ENCODE measurements at places on chromosomes 1 and 21.

DNA sequence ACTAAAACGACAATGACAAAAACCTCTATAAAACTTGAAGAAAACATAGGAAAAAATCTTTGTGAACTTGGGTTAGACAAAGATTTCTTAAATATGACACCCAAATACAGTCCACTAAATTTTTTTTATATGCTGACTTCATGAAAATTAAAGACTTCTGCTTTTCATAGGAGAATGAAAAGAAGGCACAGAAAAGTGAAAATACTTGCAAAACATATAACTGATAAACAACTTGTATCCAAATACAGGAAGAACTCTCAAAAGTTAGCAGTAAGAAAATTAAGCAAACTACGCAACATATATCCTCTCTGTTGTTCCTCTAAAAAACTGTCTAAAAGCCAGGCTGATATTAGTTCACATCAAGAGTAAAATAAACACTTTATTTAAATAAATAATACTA is 53.6 kb downstream of the KIFAP3 start:
- DNase-seq, result no peak

DNA sequence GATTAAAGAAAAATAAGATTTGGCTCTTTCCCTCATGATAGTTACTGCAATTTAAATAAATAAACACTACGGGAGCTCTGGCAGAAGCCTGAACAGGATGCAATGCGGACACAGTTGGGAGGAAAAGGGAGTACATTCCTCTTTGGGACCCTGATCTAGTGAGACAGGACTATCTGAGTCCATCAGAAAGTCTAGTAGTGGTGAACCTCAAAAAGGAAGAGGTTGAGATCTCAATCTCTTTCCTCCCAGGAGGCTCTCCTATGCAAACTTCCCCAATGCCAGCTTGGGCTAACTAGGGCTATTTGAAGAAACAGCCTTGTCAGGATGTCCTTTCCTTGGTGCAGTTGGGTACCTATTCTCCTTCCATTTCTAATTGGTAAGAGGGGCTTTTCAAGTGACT is 4.9 kb upstream of the ABCD3 start:
- no peak for DNase-seq

GRCh38 chr1:109011335-109011734 is 30.6 kb downstream of the WDR47 start:
- no peak for DNase-seq

GRCh38 chr1:90143591-90143990 is 148.7 kb downstream of the ZNF326 start:
- no peak for DNase-seq

DNA sequence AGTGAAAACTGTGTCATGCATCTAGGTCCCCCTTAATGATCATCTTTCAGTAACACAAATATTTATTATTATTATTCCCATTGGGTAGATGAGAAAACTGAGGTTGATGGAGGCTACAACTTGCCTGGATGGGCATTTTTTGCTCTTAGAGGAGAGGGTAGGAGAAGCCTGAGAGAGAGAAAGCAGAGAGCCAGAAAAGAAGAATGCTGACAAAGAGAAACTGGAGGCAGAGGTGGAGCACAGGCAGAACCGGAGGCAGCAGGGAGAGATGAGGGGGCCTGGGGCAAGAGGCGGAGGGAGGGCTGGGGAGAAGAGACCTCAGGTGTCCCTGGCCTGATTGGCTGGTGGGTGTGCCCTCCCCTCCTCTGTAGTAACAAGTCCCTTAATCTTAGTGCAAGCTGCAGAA is 4.1 kb downstream of the BLACAT1 start:
- DNase-seq, result no peak

- no peak for DNase-seq
Observed at GRCh38 chr1:107436552-107437241, 295.9 kb downstream of the NTNG1 start.

DNA sequence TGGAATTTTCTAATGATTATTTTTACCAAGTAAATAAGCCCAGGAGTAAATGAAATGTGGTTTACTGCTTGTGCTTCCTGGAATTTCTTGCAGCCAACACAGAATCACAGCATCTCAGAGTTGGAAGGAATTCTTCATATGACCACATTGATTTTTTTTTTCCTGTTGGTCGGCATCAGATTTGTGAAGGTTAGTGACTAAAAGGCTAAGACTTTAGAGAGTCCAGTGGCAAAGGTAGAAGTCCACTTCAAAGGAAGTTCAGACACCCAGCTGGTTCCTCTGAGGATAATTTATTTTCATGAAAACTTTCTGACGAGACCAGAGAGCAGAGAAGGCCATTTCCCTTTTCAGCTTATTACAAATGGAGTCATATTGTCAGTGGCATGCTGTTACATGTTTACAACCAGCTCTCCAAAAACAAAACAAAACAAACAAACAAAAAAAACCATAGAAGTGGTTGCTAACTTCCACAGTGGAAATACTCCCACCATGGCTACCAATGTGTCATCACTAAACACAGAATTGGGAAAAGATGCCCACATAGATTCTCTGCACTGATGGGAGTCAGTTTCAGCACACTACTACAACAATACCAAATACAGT is 77.2 kb upstream of the CDC42BPA start:
- no peak for DNase-seq

DNA sequence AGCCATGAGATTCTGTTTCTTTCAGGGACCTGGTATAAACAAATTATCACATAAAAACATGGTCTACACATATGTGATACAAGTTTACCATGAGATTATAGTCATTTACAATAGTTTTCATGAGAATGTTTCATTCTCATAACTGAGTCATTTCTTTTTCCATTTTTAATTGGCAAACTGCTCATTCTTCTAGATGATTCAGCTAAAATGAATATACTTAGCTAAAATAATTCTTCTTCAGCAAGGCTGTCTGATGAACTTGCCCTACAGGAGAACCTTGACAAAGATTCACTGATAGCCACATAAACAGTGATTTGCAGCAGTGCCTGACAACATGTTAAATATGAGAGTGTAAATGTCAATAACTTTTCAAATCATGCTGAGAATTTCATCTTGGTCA is 253.2 kb downstream of the FMN2 start:
- no peak for DNase-seq

DNA sequence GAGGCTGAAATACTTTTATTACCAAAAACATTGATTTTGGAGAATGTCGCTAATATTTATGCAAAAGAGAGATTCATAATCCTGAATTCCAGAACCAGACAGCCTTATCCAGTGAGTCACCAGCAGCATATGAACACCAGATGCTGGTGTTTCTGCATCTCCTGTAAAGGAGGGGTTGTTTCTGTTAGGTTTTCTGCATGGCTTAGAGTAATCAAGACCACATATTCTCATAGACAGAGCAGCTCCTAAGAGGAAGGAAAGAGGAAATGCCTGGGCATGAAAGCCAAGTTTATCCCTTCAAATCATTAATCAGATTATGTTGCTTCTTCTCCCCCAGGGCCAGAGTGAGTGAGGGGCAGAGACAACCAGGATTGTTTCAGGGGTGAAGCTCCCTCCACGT is 86.2 kb downstream of the NGF start:
- no peak for DNase-seq

DNA sequence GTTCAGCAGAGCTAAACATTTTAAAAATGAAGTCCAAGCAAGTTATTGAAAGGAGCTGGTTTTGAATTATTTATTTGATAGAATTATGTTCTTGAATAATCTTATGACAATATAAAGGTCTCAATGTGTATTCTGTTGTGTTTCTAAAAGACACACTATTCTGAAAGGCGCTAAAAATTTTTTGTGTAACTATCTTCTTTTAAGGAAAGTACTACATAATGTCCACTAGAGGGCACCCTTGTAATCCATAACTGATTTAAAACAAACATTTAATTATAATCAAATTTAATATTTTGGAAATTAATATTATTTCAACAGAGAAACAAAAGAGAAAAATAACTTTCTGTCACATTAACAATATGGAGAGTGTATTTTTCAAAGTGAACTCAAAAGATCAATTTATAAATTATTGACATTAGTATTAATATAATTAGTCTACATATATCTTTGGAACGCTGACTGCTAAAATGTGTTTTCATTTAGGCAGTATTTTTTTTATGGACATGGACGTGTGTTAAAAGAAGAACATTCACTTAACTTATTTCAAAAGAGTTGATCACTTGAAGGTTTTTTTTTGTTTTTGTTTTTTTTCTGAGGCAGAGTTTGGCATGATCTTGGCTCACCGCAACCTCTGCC is 248.4 kb downstream of the DENND1B start:
- no peak for DNase-seq

DNA sequence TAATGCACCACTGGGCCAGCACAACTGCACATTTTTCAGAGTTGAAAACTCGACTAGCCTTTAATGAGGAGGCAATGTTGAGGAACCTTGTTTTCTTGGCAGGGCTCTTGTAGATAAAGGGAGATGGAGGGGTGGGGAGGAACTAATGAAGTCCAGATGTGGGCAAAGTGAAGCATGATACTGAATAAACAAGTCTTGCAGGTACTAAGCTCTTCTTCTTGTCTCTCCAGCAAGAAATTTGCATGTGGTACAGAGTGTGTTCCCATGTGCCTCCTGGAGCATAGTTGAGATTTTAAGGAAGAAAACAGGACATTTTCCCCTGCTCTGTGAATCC is 47.0 kb downstream of the PLPP3 start:
- DNase-seq, result no peak

DNA sequence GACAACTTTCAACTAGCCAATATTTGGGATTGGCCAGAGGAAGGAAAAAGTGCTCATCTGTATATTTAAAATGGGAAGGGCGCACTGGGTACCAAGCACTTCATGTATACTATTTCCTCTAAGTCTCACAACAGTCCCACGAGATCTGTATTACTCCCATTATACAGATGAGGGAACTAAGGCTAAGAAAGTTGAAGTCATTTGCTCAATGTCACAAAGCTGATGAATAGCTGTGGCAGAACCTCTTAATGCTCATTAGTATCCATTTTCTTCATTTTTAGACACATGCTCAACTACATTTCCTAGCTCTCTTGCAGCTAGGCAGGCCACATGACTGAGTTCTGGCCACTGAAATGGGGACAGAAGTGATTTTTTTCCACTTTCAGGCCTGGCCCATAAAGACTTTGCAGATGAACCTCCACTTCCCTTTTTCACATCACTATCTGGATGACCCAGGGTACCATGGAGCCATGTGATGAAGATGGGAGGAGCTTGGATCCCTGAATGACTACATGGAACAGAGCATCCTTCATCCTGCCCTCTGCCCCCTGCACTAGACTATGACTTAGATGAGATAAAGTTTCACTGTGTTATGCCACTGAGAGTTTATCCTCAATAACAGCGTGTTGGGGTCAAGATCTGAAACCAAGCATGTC is 31.8 kb downstream of the ATF3 start:
- no peak for DNase-seq

- DNase-seq, result no peak
Observed at GRCh38 chr21:37266515-37267221, 466 bp downstream of the VPS26C start.

- no peak for DNase-seq
Observed at GRCh38 chr1:103516693-103517092, 8.8 kb upstream of the RNPC3 start.

- DNase-seq, result no peak
Observed at GRCh38 chr1:184143449-184143848, 91.9 kb downstream of the TSEN15 start.

GRCh38 chr21:15289896-15290841 is 225.4 kb upstream of the NRIP1 start:
- no peak for DNase-seq

GRCh38 chr1:223150443-223150842 is 7.4 kb upstream of the TLR5 start:
- DNase-seq, result no peak

DNA sequence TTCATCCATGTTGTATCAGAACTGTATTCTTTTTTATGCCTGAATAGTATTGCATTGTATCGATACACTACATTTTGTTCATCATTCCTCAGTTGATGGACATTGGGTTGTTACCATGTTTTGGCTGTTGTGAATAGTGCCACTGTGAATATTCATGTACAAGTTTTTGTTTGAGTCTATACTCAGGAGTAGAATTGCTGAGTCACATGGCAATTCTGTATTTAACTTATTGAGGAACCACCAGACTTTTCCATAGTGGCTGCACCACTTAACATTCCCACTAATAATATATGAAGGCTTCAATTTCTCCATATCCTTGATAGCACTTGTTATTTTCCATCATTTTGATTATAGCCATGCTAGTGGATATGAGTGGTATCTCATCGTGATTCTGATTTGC is 56.2 kb downstream of the ALG6 start:
- DNase-seq, result no peak

DNA sequence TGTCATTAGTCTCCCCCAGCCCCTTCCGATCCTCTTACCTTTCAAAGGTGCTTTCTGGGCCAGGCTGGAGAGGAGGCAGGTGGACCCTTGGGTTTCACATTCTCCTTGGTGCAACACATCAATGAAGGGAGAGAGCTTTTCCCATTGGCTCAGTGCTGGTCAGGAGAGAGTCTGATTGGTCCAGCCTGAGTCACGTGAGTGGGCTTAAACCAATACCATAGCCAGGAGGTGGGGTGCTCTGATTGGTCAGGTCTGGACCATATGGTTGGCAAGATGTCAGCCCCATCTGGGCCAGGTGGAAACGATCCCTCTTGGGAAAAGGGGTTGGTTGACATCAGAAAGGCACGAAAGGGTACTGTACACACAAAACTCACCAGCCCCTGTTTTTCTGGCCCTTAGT is 44.8 kb upstream of the ABCG1 start:
- no peak for DNase-seq

- DNase-seq, result no peak
Observed at GRCh38 chr1:224700918-224701531, 84.9 kb downstream of the CNIH3 start.

GRCh38 chr1:29237852-29238619 is 1.7 kb downstream of the PTPRU start:
- DNase-seq, result no peak

DNA sequence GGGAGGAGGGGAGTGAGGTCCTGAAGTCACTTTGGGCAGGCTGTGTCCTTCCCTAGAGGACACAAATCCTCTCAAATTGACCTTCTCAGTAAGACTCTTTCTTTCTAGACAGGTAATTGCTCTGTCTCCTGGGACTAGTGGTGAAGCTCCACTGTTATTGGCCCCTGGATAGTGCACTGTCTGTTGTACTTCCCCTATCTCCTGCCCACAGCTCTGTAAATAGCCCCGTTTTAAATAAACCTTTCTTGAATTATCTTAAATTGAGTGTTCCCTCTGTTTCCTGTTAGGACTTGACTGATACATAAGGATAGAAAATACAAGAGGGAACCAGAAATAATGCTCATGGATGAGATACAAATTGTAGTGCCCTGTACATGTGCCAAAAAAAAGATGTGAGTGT is 229.5 kb upstream of the USP24 start:
- no peak for DNase-seq

- no peak for DNase-seq
Observed at GRCh38 chr21:17636711-17637110, 24.0 kb upstream of the BTG3 start.

GRCh38 chr1:154861607-154862094 is 8.4 kb downstream of the KCNN3 start:
- no peak for DNase-seq

DNA sequence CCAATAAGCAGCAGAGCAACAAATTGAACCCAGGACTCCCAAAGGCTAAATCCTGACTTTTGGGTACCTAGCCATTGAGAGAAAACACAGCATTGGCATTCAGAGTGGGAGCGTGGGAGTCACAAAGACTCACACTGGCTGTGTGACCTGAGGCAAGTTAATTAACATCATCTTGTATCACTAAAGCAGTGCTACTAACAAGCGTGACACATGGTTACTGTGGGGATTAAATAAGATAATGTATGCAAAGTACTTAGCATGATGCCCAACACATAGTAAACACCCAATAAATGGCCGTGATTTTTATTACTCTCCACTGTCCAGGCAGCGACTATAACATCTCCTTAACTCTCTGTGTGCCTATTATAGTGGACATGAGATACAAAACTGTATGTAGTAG is 73.3 kb downstream of the CD34 start:
- no peak for DNase-seq
